ENCODE measurements at places on chromosomes 4 and X.

GRCh38 chr4:19010761-19011160, 989.2 kb upstream of the LCORL start:
- no peak for DNase-seq

DNA sequence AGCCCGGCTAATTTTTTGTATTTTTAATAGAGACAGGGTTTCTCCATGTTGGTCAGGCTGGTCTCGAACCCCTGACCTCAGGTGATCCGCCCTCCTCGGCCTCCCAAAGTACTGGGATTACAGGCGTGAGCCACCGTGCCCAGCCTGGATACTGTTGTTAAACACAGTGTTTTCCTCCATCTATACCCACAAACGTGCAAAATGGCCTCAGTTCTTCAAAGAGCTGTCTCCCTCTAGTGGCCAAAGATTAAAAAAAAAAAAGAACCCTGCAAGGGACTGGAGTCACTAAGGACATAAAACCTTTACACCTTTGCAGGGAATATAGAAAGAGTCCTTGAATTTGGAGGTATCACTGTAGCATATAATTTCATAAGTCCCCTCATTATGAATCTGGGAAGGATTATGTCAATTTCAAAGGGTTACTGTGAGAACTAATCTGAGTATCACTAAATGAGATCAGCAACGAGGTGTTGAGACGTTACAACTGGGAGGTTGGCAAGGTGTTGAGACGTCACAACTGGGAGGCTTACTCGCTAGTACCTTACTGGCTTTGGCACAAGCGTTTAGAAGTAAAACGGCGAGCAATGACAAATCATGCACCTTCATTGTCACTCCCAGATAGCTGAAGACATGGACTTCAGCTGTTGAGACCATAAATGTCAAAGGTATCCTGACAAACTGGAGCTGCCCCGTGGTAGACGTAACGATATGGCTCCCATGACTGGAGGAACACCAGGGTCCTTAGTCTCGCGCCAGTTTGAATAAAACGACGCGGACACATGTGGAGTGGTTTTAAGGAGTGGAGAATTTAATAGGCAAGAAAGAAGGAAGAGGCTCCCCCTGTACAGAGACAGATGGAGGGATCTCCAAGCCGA, 33.4 kb upstream of the ENPP6 start:
- peak; percentile 61 for DNase-seq

- DNase-seq, result no peak
These were observed 41.6 kb downstream of the TMEM165 start for GRCh38 chr4:55437356-55437796.

GRCh38 chr4:139890816-139891215, 225.2 kb downstream of the MGST2 start:
- no peak for DNase-seq

DNA sequence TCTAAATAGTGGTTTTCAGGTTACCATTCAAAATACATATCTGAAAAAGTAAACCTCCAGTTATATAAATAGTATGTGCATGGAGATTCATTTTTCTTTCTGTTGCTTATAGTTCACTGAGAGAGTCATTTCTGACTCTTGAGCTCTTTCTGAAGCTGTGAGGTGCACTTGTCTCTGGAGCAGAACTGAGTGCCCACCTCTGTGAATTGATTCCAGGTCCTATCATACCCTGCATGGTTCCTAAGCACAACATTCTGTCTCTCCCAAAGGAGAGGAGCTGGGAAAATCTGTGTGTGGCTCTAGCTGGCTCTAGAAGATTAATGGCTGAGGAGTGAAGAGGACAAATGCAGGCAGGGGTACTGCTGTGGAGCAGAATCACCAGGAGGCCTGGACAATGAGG, 161.6 kb upstream of the HCCS start:
- no peak for DNase-seq

DNA sequence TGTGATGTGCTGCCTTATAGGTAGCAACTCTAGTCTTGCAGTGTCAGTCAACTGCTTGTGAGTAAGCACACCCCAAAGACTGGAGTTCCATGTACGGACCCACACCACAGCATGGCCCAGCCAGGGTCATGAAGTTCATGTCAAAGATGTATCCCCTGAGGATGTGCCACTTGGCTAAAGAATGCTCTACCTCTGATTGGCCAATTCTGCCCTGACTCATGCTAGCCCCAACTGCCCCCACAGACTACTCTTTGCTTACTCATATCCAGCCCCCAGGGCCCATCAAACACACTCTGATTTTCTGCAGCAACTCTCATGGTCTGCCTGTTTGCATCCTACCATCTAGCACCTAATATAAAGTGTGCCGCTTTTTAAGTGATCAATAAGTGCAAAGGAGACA, 62.5 kb downstream of the CHRDL1 start:
- no peak for DNase-seq

GRCh38 chrX:43707812-43708548, 51.9 kb downstream of the MAOA start:
- DNase-seq, result no peak

GRCh38 chr4:6942238-6942800, 32.7 kb downstream of the TBC1D14 start:
- DNase-seq, result peak; percentile 69

GRCh38 chrX:66632473-66632872, 6.4 kb downstream of the EDA2R start:
- DNase-seq, result no peak

DNA sequence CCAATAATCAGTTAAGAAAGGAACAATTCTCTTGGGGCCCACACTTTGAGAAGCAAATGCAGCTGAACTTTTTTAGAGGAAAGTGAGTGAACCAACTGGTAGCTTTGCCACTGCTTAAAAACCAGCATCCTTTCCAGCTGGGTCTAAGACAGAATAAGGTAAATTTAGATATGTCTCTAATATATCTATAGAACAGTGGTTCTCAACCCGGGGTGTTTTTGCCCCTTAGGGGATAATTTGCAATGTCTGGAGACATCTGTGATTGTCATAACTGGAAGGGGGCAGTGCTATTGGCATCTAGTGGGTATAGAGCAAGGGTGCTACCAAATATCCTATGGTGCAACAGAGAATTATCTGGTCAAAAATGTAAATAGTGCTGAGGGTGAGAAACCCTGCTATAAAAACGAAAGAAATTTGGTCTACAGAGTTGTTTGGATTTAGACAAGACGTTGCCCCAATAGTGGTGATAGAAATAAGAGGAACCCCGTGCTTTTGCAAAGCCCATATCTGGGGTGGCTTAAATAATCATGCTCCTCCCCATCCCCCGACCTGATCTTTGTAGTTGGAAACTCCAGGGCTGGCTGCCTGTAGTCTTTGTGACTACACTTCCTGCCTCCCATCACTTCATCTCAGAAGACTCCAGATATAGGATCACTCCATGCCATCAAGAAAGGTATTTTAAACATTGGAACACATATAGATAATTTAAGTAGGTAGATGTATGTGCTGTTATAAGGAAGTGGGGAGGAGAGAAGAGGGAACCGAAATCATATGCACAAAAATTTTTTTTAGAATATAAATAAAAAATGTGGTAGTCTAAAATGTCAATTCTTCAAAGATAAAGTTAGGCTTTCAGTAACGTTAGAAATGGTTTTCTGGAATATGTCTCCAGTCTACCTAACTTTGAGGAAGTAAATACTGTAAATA, at the start of gene TLR7:
Gene TLR7 (plus strand): TSS at position 622 of the 927 bp plus-strand sequence. CDS start 507 bp downstream, outside the sequence.
- DNase-seq, result no peak

- DNase-seq, result no peak
These were observed 23.3 kb upstream of the CRMP1 start for GRCh38 chr4:5916229-5916628.

Data from CD4-positive, CD25-positive, alpha-beta regulatory T cell (primary cell).